ENCODE measurements at places on chromosomes 5 and 9. TPM values are rescaled to one million over a fixed set of nuclear protein-coding genes. Genes with fewer than 3 reads are reported as not detected.

DNA sequence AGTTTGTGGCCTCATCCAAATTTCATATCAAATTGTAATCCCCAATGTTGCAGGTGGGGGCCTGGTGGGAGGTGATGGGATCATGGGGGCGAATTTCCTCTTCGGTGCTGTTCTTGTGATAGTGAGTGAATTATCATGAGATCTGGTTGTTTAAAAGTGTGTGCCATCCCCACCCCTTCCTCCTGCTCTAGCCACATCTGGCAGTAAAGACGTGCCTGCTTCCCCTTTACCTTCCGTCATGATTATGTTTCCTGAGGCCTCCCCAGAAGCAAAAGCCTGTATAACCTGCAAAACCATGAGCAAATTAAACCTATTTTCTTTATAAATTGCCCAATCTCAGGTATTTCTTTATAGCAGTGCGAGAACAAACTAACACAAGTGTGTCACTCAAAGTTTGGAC is 71.0 kb upstream of the MOCS2 start:
- no peak for DNase-seq

- DNase-seq: no peak
Observed at GRCh38 chr5:6861036-6861435, 147.8 kb downstream of the TENT4A start.

DNA sequence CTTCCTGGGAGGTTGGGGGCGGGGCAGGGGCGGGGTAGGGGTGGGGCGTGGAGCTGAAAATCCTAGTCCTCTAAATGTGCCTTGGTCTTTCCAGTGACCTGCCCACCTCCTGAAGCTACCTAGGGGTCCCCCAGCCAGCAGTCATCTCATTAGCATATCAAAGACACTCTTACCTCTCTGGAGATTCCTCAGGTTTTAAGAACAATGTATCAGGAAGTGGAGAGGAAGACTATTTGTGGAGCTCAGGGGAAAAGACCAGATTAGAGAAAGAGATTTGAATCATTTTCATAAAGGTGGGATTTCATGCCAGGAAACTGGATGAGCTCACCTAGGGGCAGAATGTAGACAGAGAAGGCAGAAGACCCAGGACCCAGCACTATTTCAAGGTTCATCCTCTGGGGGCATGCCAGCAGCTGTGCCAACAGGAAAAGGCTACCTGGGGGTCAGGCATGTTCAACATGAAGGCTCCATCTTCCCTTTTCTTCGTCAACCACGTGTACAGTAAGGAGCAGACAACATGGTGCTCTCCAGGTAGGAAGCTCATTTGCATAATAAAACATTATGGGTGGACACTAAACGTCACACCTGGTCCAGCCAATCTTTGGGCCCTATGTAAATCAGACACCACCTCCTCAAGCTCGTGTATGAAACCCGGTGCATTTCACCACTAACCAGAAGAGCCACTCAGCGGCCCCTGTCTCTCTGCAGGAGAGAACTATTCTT is 6.9 kb downstream of the GMCL2 start:
- DNase-seq: no peak

GRCh38 chr9:97889941-97890887 is 32.1 kb downstream of the TRMO start:
- DNase-seq: peak; percentile 29

DNA sequence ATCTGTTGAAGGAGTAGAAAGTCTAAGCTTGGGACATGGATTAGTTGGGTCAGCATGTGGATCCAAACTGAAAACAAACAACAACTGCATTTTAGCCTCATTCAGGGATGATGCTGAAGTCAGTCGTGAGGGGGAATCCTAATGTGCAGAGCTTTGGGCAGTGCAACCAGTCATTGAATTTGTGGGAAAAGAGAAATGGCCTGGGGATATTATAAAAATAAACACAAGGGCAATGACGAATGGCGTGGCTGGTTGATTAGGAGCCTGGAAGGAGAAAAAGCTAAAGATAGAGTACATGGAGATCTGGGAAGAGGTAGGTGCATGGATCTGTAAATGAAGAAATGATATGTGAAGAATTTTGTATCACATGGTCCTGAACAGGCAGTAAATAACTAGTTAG is 477.6 kb downstream of the TLE1 start:
- DNase-seq: no peak

GRCh38 chr5:96114736-96115135 is 153.1 kb upstream of the ELL2 start:
- no peak for DNase-seq

DNA sequence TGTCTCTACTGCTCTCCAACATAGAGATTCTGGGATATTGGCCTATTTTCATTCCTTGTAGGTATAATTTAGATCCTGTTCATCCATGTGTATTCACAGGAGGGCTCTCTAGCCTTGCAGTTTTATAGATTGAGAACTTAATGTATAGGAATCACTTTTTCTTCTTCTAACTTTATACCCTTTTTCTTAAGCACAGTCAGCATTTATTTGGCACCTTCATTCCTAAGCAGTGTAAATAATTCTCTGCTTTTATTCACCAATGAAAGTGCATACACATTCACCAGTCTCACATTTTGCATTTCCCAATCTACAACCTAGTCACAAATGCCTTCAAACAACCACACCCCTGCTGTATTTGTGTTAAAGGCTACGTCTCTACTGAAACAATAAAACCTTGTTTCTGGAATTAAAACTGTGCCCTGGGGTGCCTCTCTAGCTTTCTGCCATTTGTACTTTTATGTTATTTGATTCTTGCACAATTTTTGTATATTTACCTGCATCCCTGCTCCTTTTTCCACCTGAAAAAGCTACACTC is 49.3 kb downstream of the NREP start:
- no peak for DNase-seq

DNA sequence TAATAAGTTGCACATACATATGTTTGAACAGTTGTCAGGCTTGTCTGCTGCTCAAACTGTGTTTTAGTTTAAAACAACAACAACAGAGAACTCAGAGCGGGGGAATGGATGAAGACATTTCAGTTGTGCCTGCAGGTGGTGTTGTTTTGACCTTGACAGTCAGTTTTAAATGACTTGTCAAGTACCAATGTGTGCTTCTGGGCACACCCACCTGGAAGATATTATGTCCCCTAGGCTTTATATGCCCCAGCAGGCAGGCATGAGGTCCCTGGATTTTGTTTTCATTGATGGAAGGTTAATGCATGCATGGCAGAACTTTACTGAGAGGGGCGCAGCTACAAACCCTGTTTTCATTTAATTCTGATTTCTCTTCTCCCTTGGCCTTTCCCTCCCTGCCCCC is 84.6 kb downstream of the AOPEP start:
- no peak for DNase-seq

- peak; percentile 79 for DNase-seq
Observed at GRCh38 chr5:181217111-181217802, 5.8 kb upstream of the TRIM41 start.

DNA sequence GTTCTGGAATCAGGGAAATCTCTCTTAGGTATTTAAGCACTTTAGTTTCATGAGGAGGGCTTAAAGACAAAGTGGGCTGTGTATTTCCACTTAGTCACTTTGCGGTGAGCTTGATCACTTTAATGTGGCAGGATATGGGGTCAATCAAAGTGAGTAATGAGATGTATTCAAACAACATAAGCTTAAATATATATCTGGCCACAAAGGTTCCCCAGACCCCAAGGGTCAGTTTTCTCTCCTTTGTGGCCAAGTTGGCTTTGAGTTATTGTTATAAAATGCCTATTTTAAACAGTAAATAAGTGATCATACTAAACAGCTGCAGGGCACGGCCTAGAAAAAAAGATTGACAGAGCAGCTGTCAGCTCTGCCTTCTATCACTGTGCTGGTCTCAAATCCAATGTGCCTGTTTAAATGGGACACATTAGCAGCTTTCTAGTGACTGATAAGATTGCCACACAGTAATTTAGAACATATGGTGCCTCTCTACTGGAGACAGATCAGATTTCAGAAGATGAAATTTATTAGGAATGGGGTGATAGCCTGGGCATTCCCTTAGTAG is 363.9 kb downstream of the AGTPBP1 start:
- no peak for DNase-seq

ANKRA2 gene
- 31.5 TPM for total RNA-seq

ADAMTS16 gene
- total RNA-seq: not detected

DDX4 gene
- total RNA-seq: not detected

EXD3 gene
- total RNA-seq: 8.4 TPM

IL3 gene
- not detected for total RNA-seq

PTPA gene
- total RNA-seq: 82.9 TPM

Measured in NCI-H460 (cell line).